ENCODE measurements at places on chromosomes 6 and 20.

- no peak for DNase-seq
Observed at GRCh38 chr20:44730441-44730840, 15.2 kb upstream of the KCNK15 start.

- no peak for DNase-seq
Observed at GRCh38 chr20:42252116-42252515, 633.9 kb upstream of the CHD6 start.

GRCh38 chr6:170160031-170160627 lies 130.7 kb downstream of the DLL1 start:
- DNase-seq = no peak

DNA sequence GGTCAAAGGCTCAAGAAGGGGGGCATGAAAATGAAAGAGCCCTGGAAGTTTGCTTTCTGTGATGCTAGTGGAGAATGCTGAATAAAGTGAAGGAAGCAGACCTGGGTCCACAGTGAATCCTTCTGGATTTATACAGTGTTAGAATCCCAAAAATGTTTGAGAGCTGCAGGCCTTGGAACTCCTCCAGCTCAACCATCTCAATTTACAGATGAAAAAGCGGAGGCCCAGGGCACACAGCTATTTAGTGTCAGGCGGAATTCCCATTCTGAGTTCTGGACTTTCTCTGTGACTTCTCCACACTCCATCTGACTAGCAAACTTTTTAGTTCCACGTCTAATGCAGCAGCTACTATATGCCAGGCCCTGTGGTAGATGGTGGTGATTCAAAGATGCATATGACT lies 1.5 kb upstream of the PRSS35 start:
- DNase-seq = no peak

- DNase-seq = no peak
Observed at GRCh38 chr20:53916173-53916512, 154.3 kb downstream of the BCAS1 start.

DNA sequence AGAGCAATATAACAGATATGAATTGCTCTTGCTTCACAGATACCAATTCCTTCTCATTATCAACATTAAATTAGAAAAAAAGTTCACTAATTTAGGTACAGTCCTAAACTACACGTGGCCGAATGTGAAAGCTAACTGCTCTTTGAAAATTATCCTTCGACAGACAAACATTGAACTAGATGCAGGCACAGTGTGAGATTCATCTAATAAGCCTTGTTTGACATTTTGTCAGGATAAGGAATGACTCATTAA lies 1.1 kb downstream of the FAM184A start:
- DNase-seq = no peak
